Activated naive CD8-positive, alpha-beta T cell treated with anti-CD3 and anti-CD28 coated beads for 36 hours (primary cell): ENCODE measurements at places on chromosomes 3 and 15. TPM values are rescaled to one million over a fixed set of nuclear protein-coding genes. Genes with fewer than 3 reads are reported as not detected.

Gene CSK
- 308 TPM for total RNA-seq

Gene SPINK8
- not detected for total RNA-seq

Gene IMPG2
- 0.12 TPM for total RNA-seq

DNA sequence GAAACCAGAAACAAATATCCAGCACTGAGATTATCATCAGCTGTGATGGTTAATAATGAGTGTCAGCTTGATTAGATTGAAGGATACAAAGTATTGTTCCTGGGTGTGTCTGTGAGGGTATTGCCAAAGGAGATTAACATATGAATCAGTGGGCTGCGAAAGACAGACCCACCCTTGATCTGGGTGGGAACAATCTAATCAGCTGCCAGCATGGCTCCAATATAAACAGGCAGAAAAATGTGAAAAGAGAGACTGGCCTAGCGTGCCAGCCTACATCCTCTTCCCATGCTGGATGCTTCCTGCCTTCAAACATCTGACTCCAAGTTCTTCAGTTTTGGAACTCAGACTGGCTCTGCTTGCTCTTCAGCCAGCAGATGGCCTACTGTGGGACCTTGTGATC lies 869.5 kb downstream of the SI start:
- no peak for DNase-seq

GRCh38 chr3:31086698-31087097 lies 192.2 kb upstream of the GADL1 start:
- DNase-seq: no peak

DNA sequence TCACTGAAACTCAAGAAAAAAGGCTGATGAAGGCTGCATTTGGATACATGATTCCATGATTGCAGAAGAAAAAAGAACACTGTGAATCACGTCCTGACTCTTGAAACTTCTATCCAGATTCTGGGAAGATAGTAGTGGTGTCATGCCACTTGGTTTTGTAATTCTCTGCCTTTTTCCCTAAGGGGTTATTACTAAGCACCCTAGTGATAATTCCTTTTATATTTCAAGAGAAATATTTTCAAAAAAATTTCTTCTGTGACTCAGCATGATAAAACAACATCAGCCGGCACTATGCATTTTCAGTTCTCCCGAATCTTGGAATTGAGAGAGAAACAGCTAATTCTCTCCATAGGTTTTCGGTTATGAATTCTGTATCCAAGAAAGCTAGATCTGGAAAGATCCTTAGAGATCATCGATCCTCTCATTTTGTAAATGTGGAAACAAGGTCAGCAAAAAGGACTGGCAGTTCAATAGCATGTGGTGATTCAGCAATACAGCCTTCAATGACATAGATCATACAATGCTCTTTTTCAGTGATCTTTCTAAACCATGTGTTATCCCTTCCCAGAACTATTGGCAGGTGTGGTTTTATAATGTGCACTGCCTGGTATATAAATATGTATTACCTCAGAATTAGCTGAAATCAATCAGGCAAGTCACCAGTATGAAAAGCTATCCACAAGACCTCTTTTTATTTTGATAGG lies 42.6 kb upstream of the TP63 start:
- no peak for DNase-seq
